ENCODE measurements at places on chromosomes 2 and 18. TPM values are rescaled to one million over a fixed set of nuclear protein-coding genes. Genes with fewer than 3 reads are reported as not detected.

ACVR1C gene
- total RNA-seq, result 0.04 TPM

LTBP1 gene
- 423 TPM for total RNA-seq

SNRPD1 gene
- 6.8 TPM for total RNA-seq

SATB2 gene
- 1.4 TPM for total RNA-seq

SLC11A1 gene
- 0.25 TPM for total RNA-seq

MAP2 gene
- total RNA-seq, result 1.2 TPM

DNA sequence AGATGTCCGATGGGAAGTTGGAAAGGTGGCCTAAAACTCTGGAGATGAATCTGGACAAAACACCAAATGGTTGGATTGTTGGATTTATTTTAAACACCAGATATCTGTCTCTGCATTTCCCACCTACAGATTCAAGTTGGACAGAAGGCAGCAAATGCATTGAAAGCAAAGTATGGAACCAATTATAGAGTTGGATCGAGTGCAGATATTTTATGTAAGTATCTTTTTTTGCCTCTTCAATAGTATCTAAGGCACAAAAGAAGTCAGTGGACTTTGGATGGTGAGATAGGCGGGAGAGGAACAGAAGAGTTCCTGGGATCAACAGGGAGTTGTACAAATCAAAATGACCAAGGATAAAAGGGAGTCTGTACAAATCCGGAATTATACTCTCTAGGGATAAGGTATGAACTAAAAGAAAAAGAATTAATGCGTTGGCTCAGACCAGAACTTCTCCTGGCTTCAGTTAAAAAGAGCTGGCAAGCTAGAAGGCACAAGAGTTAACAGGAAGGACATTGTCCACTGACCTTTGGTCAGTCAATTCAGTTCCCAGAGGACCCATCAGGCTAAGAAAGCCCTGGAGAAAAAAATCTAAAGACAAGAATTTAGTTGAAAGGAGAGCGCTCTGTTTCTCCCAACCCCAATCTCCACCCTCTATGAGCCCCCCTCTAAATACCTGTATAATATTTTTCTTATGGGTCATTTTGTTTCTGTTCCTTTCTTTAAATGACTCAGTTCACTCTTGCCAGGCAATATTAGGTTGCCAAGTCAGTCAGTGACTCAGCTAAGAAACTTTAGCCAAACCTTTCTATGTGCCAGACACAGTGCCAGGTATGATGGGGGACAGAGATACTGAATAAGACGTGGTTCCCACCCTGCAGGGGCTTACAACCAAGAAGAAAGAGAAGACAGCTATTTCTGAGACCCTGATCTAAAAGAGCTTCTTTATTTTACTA is 29.1 kb downstream of the CPO start:
- H3K27ac ChIP-seq, result no peak overlapping the region
- H3K36me3 ChIP-seq, result no peaks in the 10 kb centered on the region
- H3K4me3 ChIP-seq, result no peak overlapping the region
- no peak for DNase-seq

DNA sequence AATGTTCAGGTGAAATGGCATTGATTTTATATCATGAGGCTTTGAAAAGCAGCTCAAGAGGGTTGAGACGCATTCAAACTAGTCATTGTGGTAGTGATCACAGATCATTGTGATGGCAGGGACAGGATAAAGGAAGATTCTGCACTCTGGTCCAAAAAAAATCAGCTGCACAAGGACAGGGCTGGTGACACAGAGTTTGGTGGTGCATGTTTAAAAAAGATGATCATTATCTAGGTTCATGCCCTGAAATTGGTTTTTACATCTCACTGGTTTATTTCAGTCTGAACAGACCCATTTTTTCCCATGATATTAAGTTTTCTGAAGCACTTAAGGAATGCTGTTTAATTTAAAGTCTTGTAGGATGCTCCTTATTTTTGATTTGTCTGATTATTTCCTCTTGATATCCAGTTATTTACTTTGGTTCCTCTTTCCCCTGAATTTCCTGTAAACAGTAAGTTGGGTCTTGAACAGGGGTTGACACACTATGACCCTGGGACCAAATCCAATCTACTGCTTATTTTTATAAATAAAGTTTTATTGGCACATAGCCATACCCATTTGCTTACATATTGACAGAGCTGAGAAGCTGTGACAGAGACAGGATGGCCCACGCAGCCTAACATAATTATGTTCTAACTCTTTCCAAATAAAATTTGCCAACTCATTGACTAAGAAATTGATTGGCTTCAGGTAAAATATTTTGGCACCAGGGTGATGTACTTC is 98.4 kb downstream of the UPP2 start:
- no peaks in the 10 kb centered on the region for H3K36me3 ChIP-seq

- H3K4me1 ChIP-seq, result no peaks in the 10 kb centered on the region
- DNase-seq, result no peak
- no peaks in the 10 kb centered on the region for H3K36me3 ChIP-seq
- no peak overlapping the region for H3K27ac ChIP-seq
- no peaks in the 10 kb centered on the region for H3K27me3 ChIP-seq
- H3K4me3 ChIP-seq, result no peak overlapping the region
These were observed 48.0 kb upstream of the MGAT4A start for GRCh38 chr2:98778741-98779483.

GRCh38 chr2:182594286-182594685 is 121.8 kb upstream of the DNAJC10 start:
- H3K4me1 ChIP-seq, result peaks cover 3% of the 10 kb centered on the region
- H3K36me3 ChIP-seq, result no peaks in the 10 kb centered on the region
- DNase-seq, result no peak
- no peak overlapping the region for H3K27ac ChIP-seq

- H3K27me3 ChIP-seq, result no peaks in the 10 kb centered on the region
- no peak overlapping the region for H3K4me3 ChIP-seq
- DNase-seq, result no peak
- H3K27ac ChIP-seq, result no peak overlapping the region
These were observed 112.0 kb downstream of the EXOC6B start for GRCh38 chr2:72713857-72714256.

DNA sequence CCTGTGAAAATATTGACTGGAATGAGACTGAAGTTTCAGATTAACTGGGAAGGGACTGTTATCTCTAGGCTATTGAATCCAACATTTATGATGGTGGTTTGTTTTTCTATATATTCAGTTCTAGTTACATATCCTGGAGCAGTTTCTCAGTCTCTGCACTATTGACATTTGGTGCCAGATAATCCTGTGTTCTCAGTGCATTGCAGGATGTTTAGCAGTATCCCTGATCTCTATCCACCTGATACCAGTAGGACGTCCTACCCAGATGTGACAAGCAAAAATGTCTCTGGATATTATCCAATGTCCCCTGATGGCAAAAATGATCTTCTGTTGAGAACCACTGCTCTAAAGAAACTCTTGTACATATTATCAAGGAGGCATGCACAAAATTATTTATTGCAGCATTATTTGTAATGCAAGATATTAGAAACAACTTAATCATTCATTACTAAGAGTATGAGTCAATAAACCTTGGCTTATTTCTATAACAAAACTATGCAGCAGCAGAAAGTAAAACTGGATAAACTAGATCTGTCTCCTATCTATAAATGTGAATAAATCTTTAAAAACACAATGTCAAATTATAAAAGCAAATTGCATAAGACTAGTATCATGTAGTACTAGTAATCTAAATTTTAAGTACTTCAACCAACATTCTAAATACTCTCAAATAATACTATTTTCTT is 369.3 kb upstream of the RND3 start:
- no peaks in the 10 kb centered on the region for H3K4me1 ChIP-seq
- H3K27ac ChIP-seq, result no peak overlapping the region
- H3K27me3 ChIP-seq, result no peaks in the 10 kb centered on the region
- no peak for DNase-seq
- no peak overlapping the region for H3K4me3 ChIP-seq
- no peaks in the 10 kb centered on the region for H3K36me3 ChIP-seq

- H3K4me1 ChIP-seq, result no peaks in the 10 kb centered on the region
- H3K4me3 ChIP-seq, result no peak overlapping the region
- no peak overlapping the region for H3K27ac ChIP-seq
- no peaks in the 10 kb centered on the region for H3K36me3 ChIP-seq
- no peaks in the 10 kb centered on the region for H3K27me3 ChIP-seq
- DNase-seq, result no peak
These were observed 118.3 kb downstream of the LRRTM1 start for GRCh38 chr2:80186262-80186661.

GRCh38 chr2:232416521-232417470 is 10.2 kb downstream of the ALPG start:
- peaks cover 97% of the 10 kb centered on the region for H3K27me3 ChIP-seq
- no peak for DNase-seq
- H3K27ac ChIP-seq, result no peak overlapping the region
- no peak overlapping the region for H3K4me3 ChIP-seq
- H3K4me1 ChIP-seq, result no peaks in the 10 kb centered on the region

GRCh38 chr2:232117413-232117812 is 155.9 kb downstream of the DIS3L2 start:
- no peaks in the 10 kb centered on the region for H3K27me3 ChIP-seq
- H3K4me3 ChIP-seq, result no peak overlapping the region
- no peak overlapping the region for H3K27ac ChIP-seq
- H3K36me3 ChIP-seq, result no peaks in the 10 kb centered on the region
- no peaks in the 10 kb centered on the region for H3K4me1 ChIP-seq

GRCh38 chr2:45505138-45505537 is 105.9 kb downstream of the SRBD1 start:
- no peak for DNase-seq
- H3K27ac ChIP-seq, result no peak overlapping the region
- H3K27me3 ChIP-seq, result no peaks in the 10 kb centered on the region
- H3K36me3 ChIP-seq, result no peaks in the 10 kb centered on the region

Data from cardiac muscle cell (in vitro differentiated cells and primary cell).